GM12878 (cell line): ENCODE measurements at places on chromosomes 1 and 21. TPM values are rescaled to one million over a fixed set of nuclear protein-coding genes. Genes with fewer than 3 reads are reported as not detected.

AQP10 gene
- not detected in 2 replicates for total RNA-seq

HCRTR1 gene
- not detected in 2 replicates for total RNA-seq

- no peak for DNase-seq
Measured at GRCh38 chr1:198416296-198416695, 124.2 kb downstream of the ATP6V1G3 start.

GRCh38 chr1:76669131-76669530, 198.1 kb upstream of the ST6GALNAC5 start:
- DNase-seq = no peak

GRCh38 chr1:37016121-37016520, 18.2 kb downstream of the GRIK3 start:
- no peak for DNase-seq

GRCh38 chr1:83910461-83910860, 88.5 kb downstream of the TTLL7 start:
- DNase-seq = no peak

DNA sequence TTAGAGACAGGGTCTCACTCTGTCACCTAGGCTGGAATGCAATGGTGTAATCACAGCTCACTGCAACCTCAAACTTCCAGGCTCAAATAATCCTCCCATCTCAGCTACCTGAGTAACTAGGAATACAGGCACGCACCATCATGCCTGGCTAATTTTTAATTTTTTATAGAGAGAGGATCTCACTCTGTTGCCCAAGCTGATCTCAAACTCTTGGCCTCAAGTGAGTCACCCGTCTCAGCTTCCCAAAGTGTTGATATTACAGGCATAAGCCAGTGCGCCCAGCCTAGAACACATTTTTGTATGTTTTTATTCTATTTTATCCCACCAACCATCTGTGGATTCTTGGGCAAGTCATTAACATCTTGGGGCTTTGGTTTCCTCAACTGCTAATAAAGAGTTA, 100.5 kb downstream of the AK5 start:
- DNase-seq = no peak

GRCh38 chr1:151820940-151821339, 10.7 kb downstream of the RORC start:
- no peak for DNase-seq
